SJSA1 (cell line): ENCODE measurements at places on chromosomes 16 and 17. TPM values are rescaled to one million over a fixed set of nuclear protein-coding genes. Genes with fewer than 3 reads are reported as not detected.

- DNase-seq = no peak
Observed at GRCh38 chr16:11681976-11682654, 13.9 kb downstream of the SNN start.

The SPATA22 gene
- not detected in 2 replicates for total RNA-seq

DNA sequence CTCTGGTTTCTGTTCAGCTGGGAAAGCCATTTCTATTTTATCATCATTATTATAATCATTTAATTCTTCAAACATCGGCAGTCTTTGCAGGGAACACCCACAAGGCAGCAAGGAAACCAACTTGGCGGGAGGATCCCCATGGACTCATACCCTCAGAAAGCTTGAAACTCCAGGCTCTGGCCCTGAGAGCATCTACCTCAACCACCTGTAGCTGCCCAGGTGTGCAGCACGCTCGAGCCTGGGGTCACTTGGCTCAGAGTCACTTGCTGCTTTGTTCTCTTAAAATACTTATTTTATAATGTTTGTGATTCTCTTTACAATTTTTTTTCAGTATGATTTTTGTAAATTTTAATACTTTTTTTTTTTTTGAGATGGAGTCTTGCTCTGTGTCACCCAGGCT is 6.8 kb upstream of the ZNF423 start:
- DNase-seq = no peak

DNA sequence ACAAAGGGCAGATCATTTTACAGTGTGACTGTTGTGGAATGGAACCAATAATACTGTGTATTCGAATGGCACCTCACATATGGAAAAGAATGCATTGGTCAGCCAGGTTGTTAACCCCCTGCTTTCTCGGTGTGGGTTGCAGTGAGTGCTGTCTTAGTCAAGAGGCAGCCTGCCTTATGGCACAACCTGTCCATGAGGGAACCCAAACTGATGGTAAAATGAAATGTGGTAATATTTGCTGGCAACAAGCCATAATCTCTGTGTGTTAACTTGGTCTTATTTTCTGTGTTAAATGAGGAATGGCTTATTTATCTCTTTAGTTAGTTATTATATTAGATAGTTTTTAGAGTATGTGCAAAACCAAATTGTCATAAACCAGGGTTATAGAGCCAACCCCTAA is 81.6 kb downstream of the TMC6 start:
- no peak for DNase-seq

DNA sequence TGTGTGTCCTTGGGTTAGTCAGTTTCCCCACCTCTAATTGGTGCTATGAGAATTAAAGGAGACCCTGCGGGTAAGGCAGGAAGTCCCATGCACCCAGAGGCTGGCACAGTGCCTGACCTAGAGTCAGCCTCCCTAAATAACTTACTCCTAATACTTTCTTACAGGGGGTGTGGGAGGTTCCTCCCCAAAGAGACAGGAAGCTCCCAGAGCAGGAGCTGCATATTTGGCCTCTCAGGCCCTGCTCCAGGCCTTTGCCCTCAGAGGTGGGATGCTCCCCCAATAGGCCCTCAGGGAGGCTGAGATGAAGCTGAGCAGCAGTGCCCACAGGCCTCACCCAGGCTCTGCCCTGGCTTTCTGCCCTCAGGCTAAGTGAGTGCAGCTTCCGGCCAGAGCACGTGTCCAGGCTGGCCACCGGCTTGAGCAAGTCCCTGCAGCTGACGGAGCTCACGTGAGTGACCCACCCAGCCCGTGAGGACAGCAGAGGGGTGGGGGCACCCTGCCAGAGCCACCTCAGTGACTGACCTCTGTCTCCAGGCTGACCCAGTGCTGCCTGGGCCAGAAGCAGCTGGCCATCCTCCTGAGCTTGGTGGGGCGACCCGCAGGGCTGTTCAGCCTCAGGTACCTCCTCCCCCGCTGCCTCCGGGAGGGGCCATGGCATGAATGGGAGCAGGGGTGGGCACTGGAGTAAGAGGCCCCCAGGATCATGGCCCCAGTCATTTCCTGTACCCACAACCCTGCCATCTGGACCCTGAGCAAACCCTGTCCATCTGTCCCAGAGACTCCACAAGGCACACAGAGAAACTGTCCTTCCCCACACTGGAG is 31.1 kb upstream of the CPNE2 start:
- no peak for DNase-seq

The CLCN7 gene
- 19.8 and 26.6 TPM in 2 replicates for total RNA-seq

DNA sequence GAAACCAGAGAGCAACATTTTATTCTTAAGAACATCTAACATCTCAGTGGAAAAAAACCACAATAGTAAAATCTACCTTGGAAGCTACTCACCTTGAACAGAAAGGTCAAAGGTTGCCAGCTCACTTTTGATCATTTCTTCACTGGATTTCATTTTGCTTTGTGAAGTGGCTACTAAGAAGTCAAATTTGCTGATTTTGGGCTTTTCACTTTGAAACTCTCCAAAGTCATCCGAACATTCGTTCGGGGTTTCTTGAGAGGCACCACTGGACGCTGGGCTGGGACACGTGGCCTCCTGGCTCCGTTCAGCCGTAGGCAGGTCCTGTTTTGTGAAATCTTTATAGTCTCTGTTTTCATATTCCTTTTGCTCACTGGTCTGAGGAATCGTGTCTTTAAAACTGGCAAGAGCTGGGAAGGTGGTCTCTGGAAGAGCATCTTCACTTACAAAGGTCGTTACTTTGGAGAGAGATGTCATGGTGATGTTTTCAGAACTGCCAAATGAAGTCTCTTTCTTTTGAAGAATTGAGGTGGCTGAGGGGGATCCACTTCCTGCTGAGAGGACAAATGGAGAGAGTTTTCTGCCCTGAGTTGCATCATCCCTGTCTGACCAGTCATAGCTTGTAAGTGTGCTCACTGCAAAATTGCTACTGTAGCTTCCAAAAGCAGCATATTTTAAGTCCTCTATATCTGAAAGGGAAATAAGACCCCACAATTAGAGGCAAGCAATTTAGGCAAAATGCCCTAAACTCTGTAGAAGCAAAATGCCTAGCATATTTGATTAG is 52.4 kb downstream of the DUSP14 start:
- DNase-seq = no peak

The MARVELD3 gene
- total RNA-seq = not detected in 2 replicates

DNA sequence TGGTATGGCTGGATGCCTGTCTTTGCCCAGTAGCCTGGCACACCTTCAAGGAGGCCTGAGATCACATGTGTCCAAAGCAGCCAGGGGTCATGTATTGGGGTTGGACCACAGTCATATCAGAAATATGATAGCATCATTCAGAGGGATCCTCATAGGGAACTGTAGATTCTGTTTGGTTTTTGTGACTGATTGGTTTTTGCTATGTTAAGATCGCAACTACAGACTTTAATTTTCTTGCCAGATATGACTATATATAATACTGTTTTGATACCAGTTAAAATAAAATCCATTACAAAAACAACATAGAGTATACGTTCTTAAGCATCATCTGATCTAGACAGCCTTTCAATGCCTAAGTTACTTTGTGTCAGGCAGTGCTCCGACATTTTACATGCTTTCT is 11.8 kb upstream of the SMPD3 start:
- no peak for DNase-seq

The DNAI2 gene
- not detected in 2 replicates for total RNA-seq

DNA sequence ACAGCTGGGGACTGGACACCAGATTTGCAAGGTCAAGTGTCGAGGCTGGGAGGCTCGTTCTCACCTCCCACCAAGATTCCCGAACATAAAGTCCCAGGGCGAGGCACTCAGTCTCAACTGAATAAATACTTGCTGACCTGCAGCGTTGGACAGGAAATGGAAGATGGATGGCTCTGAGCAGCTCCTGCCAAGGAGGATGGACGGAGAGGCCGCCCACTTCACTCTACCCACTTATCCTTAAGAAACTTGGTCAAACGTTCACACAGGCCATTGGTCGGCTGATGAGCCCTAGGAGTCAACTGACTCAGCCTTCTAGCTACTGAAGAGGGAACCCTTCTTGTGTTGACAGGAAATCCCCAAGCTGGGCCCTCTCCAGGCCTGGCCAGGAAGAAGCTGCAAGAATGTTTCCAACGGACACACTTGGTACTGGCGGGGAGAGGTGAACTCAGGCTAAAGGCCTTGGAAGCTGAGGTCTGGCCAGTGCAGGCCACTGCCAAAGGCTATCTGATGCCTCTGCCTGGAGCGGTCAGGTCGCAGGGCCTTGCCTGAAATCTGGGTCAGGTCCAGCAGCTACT is 50.0 kb downstream of the VAC14 start:
- peak; percentile 25 for DNase-seq

- DNase-seq = peak; percentile 88
Observed at GRCh38 chr17:65064452-65065019, 8.0 kb upstream of the GNA13 start.

The TNP2 gene
- total RNA-seq = 0.31 TPM in 1 of 2 replicates, not detected in the other

DNA sequence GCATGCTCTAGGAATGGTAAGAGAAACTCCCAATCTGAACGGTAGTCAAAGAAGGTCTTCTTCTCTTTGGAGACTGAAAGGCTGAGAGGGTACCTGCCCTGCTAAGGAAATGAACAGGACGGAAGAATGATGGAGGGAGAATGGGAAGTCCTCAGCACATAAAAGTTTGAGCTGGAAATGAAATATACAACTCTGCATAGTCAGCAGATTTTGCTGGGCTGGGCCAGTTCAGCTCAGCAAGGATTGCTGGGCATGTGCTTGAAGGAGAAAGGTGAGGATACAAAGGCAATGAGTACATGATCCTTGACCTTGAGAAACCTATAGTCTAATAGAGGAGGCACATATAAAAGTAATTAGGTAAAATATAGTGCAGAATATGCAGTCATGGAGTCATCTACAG is 669.3 kb downstream of the MAF start:
- DNase-seq = no peak

The CDH8 gene
- 0.05 TPM in 1 of 2 replicates, not detected in the other for total RNA-seq

- no peak for DNase-seq
Observed at GRCh38 chr16:54633943-54634362, 296.7 kb upstream of the IRX5 start.

- no peak for DNase-seq
Observed at GRCh38 chr17:52110923-52111581, 47.5 kb downstream of the CA10 start.

DNA sequence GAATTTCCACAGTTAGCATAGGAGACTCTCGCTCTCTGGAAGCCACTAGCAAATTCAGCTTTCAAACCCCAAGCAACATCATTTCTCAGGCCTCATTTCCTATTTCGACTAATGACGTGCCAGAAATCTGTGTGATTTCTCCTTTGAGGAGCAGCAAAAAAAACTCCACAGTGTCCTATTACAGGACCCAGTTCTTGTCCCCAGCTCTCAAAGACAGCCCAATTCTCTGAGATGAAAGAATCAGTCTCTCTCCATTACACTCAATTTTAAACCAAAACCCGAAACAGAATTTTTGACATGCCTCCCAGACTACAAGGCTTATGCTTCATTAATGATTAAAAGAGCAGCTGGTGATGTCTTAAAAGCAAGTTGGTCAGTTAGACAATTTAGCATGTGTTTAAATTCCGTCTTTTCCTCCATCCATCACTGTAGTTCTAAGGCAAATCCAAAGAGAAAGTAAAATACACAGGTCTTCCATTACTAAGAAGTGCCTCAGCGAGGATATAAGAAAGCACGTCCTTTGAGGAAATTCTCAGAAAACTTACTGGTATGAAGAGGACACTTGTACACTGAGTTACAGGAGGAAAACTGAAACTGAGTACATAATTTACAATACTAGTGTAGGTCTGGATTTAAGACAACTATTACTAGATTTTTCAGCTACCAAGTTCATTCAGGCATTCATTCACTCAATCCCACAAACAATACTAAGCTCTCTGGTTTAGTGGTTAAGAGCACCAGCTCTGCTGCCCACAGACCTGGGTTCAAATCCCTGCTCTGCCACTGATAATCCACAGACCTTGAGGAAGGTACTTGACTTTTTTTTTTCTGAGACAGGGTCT is 12.5 kb downstream of the TOM1L2 start:
- no peak for DNase-seq

The CBLN1 gene
- total RNA-seq = not detected in 2 replicates

The ARHGAP23 gene
- 24.9 and 56.4 TPM in 2 replicates for total RNA-seq

DNA sequence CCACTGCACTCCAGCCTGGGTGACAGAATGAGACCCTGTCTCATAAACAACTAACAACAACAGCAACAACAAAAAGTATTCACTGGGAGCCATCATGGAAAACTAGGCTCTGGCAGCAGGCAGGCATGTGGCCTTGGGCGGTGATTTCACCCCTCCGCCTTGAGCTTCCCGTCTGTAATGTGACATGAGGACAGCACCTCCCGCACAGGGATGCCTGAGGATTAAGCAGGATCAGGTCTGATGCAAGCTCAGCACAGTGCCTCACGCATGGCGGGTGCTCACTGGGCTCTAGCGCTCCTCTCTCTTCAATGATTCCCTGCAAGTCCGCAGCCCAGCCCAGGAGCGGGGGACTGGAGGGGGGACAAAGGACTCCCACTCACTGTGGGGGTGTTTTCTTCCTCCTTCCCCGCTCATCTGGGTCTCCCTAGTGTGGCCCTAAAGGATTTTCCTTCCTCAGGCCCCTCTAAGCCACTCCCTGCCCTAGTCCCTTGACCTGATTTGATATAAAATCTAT is 2.8 kb downstream of the PLCD3 start:
- DNase-seq = no peak

DNA sequence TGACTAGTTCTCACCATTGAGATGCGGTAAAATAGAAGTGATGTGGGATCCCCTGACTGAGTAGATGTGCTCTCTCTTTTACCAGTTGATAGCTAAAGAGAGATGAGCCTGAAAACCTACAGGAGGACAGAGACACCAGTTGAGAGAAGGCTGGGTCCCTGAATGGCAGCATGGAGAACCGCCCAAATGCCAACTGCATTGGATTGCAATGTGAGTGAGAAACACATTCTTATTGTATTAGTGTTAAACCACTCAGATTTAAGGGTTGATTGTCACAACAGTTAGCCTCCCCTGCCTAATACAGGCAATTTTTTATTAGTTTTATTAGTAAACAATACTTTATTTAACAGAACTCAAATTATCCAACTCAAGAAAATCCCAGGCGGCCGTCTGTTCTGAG is 61.2 kb downstream of the SPACA3 start:
- no peak for DNase-seq

The PFN1 gene
- 1,207 and 1,337 TPM in 2 replicates for total RNA-seq

- no peak for DNase-seq
Observed at GRCh38 chr17:79917902-79918484, 78.8 kb upstream of the CBX4 start.

DNA sequence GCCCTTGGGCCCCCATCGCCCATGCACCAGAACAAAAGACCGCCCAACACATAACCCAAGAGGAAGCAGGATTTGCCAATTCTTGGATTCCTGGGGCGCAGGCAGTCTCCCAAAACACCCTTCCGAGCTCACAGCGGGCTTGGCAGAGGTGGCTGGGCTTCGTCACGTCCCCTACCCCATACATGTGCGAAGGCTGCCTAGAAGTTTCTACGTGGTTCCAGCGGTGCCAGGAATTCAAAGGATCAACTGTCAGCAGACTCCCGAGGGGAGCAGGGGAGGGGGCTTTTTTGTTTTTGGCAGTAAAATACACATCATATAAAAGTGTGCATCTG is 80.8 kb upstream of the PLCG2 start:
- no peak for DNase-seq

DNA sequence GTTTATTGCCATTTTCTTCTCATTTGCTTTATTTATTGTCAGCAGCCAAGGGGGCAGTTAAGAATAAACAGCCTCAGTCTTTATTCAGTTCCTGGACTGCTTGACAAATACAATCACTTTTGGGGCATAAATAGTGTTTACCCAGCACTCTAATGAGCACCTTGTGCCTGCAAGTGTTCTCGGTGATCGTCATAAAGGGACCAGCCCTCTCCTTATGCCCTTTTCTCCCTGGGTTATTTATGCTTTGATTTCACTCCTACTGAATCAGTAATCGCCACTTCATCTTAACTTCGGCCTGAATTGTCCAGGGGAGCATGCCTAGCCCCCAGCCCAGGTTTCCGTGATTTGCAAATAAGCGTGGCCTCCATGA is 55.7 kb upstream of the CACNG5 start:
- DNase-seq = no peak
